ENCODE measurements at places on chromosomes 7 and 10. TPM values are rescaled to one million over a fixed set of nuclear protein-coding genes. Genes with fewer than 3 reads are reported as not detected.

The TYW1B gene
- total RNA-seq = 1.6 TPM

The WASL gene
- total RNA-seq = 22.2 TPM

The LIPF gene
- not detected for total RNA-seq

The ADCK2 gene
- 17.7 TPM for total RNA-seq

The AEBP1 gene
- 9.7 TPM for total RNA-seq

The SPDYE2 gene
- not detected for total RNA-seq

The MLXIPL gene
- total RNA-seq = not detected

The ODAD2 gene
- 0.23 TPM for total RNA-seq

The TET1 gene
- 0.16 TPM for total RNA-seq

The ACBD7 gene
- not detected for total RNA-seq

The UTF1 gene
- total RNA-seq = not detected

The KLLN gene
- 0.08 TPM for total RNA-seq

The SEPHS1 gene
- total RNA-seq = 44.0 TPM

Measured in hair follicular keratinocyte (primary cell).